NCI-H1417 (cell line): ENCODE measurements at places on chromosomes 2 and 18.
A peak's percentile ranks its signal among the peaks of the same experiment; 100 is the strongest.

GRCh38 chr2:62110415-62111025, 85.4 kb upstream of the B3GNT2 start:
- no peak for DNase-seq

DNA sequence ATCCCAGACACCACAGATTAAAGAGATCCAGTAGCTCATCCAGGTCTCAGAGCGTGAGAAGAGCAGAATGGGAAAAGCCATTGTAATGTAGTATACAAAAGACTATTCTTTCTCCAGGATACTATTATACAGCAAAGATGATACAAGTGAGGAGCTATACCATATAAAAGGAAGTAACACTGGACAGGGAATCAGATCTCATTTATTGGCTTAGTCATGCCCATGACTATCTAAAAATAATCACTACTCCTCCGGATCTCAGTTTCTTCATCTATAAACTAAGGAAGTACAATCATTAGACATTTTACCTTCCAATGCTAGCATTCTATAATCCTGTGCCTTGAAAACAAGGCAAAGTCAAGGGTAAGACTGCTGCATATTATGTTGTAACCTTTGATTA, 19.4 kb downstream of the KRCC1 start:
- no peak for DNase-seq

GRCh38 chr18:41845563-41845962, 109.5 kb upstream of the PIK3C3 start:
- no peak for DNase-seq

- DNase-seq = no peak
These were observed 302.1 kb downstream of the LPIN1 start for GRCh38 chr2:12048550-12048949.

DNA sequence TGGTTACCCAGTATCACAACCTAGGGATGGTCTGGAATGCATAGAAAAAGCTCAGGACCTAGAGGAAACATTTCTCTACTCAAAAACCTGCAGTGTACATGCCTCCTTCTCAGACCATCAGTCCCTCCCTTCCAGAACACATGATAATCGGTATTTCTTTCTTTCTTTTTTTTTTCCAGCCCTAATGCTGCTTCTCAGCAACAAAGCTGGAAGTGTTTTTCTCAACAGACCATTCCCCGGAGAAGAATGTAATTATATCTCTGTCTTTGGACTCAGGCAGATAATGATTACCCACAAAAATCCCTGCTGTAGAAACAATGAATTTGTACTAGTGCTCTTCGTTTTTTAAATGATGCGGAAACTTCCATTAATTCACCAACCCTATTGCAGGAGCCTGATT, 44.1 kb upstream of the NDUFV2 start:
- DNase-seq = peak; percentile 53

DNA sequence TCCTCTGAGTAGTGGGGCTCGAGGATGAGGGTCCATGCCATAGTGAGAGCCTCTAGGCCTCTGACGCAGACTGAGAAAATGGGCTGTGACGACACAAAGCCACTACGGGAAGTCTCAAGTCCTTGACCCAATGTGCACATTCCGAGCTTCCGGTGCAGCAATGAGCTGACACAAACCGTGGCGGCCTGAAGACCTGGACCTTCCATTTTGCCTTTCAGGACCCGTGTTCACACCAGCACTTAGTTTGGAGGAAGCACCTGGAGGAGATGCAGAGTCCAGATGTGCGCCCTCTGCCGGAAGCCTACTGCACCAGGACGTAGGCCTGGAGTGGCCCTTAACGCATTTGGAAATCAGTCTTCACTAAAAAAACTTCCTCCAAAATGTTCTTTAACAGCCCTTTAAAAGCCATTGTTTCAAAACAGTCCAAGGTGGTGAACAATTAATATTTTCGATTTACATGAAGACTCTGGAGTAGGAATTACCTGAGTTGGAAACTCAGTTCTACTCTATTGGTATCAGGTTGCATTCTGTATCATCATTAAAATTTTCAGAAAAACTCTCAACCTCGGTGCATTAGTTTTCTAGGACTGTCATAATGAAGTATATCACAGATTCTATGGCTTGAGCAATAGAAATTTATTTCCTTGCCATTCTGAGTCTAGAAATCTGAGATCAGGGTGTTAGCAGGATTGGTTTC, 33.9 kb downstream of the BMP10 start:
- DNase-seq = no peak

- DNase-seq = no peak
These were observed 24.8 kb upstream of the HNRNPA3 start for GRCh38 chr2:177187631-177188312.

GRCh38 chr2:197137826-197138477, 172.6 kb downstream of the ANKRD44 start:
- DNase-seq = no peak

DNA sequence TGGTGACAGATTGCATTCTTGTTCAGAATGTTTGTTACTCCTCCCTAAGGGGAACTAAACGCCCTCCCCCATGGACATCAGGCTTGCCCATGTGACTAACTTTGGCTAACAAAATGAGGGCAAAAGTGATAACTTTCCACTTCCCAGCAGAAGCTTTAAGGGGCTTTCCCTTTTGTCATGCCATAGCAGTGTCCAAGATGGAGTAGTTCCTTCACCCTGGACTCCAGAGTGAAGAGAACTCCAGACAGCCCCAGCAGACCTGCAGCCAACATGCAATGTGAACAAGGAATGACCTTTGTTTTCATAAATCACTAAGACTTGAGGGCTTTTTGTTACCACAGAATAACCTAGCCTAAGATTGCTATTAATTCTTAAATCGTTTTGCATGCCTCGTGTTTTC, 163.5 kb downstream of the ZEB2 start:
- no peak for DNase-seq

- DNase-seq = no peak
These were observed 762 bp downstream of the INO80C start for GRCh38 chr18:35497027-35497369.

- no peak for DNase-seq
These were observed 72.1 kb downstream of the PLCL1 start for GRCh38 chr2:197876524-197876923.
